ENCODE measurements at places on chromosomes 1 and 21.
A peak's percentile ranks its signal among the peaks of the same experiment; 100 is the strongest.

DNA sequence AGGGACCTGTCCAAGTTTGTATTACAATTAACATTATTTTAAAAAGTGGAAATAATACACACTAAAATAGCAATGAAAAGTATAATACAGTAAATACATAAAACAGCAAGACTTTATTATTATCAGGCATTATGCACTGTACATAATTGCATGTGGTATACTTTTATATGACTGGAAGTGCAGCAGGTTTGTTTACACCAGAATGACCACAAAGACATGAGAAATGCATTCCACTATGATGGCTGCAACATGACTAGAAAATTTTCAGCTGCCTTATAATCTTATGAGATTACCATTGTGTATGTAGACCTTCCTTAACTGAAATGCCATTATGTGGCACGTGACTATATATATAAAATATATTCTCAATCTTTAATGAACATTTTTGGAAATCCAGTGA is 1699.6 kb downstream of the KCNT2 start:
- DNase-seq = no peak

DNA sequence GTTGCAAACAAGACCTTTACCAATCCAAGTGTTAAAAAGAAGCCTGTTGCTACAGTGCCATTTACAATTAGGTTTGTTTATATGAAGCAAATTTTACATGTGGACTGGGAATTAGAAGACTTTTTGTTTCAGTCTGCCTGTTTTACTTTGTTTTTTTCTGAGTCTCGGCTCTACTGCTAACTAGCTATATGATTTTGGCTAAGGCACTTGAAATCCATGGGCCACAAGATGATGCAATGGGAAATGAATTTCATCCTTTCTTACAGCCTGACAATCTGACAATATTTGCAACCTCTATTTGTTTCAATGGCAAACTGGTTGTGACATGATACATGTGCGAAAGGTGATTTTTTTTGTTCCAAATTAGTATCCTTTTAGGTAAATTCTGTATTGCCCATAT is 3.7 kb upstream of the PEX11B start:
- no peak for DNase-seq

DNA sequence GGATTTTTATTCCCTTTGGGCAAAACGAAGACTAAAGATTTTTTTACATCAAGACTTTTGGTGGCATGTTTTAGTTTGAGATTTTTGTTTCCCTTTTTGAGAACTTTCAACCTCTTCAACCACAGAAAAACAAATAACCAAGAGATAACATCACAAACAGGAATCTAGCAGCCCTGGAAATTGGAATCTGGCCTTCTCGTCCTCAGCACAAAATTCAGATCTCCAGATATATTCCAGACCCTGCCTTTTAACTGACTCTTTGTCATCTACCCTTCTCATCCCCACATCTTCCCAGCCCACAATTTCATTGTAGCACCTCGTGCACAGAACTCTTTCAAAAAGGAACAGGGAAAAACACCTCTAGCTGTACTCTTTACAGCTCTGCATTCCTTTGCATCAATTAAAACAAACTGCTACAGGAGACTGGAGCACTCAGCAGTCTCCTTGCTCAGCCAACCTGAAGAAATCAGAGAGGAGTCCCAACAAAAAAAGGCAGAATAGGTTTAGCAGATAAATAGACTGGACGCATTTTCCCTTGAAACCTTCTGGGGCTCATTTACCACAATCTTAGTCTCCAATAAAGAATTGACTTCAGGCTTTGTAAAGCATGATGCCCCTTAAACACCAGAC is 251.0 kb downstream of the TTLL7 start:
- no peak for DNase-seq

DNA sequence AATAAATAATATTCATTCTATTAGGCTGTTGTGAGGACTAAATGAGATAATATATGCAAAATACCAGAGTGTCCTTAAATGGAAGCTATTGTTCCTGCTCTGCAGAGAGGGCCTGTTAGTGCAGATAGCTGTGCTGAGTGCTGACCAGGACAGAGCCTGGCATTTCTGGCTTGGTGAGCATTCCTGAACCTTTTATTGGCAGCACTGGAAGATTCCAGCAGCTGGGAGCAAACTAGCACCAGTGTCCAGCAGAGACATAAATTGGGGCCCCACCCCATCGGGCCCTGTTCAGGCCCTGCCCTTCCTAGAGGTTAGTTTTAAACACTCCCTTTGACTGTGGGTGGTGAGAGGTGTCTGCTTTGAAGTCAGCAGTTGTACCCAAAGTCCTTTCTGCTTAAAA is 85.9 kb upstream of the GADD45A start:
- DNase-seq = no peak

GRCh38 chr1:200767321-200767720 is 28.6 kb downstream of the CAMSAP2 start:
- no peak for DNase-seq

DNA sequence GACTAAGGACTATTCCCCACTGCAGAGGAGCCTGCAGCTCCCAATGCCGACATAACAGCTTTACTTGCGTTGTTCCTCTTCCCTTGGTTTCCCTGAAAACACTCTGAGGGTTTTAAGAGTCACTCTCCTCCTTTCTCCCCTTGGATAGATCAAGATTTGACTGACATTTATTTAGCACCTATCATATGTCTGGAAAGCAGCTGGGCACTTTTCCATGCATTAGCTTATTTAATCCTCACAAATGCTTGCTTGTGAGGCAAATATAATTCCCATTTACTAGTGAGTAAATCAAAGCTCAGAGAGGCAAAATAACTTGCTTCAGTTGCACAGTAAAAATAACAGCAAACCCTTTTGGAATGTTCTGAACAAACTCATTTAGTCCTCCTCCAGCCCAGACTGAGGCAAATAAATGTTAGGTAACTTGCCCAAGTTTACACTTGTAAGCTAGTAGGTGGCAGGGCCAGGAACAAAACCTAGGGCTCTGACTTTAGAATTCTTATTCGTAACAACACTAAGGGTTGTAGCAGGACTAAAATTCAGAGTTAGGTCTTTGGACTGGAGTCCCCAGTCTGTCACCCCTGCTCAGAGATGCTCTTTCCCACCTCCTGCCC is 81.4 kb downstream of the KCND3 start:
- no peak for DNase-seq

DNA sequence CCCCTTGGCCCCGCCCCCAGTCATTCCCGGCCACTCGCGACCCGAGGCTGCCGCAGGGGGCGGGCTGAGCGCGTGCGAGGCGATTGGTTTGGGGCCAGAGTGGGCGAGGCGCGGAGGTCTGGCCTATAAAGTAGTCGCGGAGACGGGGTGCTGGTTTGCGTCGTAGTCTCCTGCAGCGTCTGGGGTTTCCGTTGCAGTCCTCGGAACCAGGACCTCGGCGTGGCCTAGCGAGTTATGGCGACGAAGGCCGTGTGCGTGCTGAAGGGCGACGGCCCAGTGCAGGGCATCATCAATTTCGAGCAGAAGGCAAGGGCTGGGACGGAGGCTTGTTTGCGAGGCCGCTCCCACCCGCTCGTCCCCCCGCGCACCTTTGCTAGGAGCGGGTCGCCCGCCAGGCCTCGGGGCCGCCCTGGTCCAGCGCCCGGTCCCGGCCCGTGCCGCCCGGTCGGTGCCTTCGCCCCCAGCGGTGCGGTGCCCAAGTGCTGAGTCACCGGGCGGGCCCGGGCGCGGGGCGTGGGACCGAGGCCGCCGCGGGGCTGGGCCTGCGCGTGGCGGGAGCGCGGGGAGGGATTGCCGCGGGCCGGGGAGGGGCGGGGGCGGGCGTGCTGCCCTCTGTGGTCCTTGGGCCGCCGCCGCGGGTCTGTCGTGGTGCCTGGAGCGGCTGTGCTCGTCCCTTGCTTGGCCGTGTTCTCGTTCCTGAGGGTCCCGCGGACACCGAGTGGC is at the start of gene SOD1:
SOD1 (plus strand) TSS at position 158 of the 723 bp plus-strand sequence; CDS start at position 235, 77 bp downstream.
- peak; percentile 77 for DNase-seq

DNA sequence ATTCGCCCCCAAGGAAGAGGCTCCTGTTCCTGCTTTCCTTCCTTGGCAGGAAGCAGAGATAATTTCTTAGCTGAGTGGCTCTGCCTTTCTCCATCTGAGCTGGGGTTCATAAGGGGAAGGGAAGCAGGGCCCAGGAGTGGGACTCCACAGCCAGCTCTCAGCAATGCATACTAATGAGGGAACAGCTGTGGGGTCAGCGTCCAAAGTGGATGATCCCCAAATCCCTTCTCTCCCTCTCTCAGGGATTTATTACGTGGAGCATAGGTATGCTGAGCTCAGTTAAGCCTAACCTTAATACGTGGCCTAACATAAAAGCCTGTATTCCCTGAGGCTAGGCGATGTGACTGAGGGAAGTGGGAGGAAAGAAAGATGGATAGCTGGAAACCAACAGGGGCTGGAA is 87.3 kb upstream of the CTTNBP2NL start:
- no peak for DNase-seq

- peak; percentile 29 for DNase-seq
Measured at GRCh38 chr1:32241001-32241763, 5.8 kb upstream of the FAM167B start.

- DNase-seq = no peak
Measured at GRCh38 chr1:203590603-203591002, 36.0 kb upstream of the ATP2B4 start.

- no peak for DNase-seq
Measured at GRCh38 chr1:200207711-200208126, 180.2 kb downstream of the NR5A2 start.

DNA sequence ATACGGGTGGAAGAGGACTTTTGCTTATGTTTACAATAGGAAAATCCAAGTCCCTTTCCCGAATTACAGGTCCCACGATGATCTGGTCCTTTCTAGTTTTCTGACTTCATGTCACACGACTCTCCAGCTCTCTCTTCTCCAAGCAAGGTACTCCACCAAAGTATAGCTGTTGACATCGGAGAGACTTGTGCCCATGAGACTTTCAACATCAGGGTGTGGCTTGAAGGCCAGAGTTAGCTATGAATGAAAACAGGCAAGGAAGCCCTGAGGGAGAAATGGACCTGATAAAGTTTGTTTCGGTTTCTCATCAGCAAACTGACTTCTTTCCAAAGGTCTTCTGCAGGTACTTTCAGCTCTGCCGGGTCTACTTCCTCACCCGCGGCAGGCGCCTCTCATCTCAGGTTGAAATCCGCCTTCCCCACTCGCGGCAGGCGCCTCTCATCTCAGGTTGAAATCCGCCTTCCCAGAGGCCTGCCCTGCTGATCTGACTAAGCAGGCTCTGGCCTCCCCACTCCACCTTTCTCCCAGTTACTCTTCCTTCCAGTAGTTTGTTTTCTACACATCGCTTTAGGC is 2.1 kb upstream of the PER3 start:
- DNase-seq = no peak

GRCh38 chr1:178412400-178412770 is 84.4 kb downstream of the CLEC20A start:
- DNase-seq = no peak

- no peak for DNase-seq
Measured at GRCh38 chr1:172322219-172323061, 98.0 kb upstream of the C1orf105 start.

DNA sequence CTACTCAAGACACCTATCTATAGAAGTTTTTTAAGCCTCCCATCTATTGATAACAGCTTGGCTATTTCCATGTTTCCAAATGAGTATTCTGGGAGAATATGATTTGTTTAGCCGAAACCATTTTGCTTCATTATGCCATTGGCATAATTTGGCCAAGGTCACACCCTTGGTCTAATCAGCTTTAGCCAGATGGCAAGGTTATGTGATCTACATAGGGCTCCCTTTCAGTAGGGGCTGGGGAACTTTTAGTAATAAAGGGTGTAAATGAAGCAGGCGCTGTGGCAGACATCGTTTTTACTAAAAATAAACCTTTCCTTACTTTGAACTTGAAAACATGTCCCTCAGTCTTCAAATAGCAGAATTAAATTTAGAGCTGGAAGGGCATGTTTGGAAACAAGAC is 3.0 kb upstream of the PDC start:
- DNase-seq = no peak

DNA sequence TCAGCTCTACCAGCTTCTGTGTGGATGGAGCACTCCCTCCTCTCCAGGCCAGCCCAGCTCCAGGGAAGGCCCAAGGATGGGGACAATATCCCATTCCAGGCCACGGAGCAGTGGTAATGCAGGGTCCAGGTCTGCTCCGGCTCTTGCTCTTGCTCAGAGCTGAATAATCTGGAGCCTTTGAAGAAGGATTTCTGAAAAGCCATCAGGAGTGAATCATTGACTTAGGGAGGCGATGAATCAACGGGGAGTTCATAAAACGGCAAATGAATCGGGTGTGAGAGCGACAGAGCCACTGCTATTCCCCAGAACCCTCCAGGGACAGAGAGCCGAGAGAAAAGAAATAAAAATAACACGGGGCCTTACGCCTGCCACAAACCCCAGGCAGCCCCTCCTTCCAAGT is 7.7 kb downstream of the POU3F1 start:
- DNase-seq = no peak

GRCh38 chr1:198657550-198658064 is 18.8 kb downstream of the PTPRC start:
- no peak for DNase-seq

DNA sequence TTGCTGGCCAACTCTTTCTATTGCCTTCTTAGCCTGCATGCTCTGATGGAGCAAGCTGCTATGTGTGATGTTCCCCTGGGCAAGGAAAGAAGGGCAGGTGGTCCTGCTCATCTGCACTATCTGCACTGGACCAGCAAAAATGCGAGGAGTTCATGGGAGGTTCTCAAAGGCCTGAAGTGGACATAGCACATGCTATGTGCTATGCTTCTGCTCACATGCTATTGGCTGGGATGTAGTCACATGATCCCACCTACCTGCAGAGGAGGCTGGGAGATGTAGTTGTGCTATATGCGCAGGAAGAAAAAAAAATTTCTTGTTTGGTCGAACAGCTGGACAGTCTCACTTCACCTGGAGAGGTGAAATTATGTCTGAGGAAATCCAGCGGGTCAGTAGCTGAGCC is 587.7 kb downstream of the MATN1 start:
- DNase-seq = no peak

DNA sequence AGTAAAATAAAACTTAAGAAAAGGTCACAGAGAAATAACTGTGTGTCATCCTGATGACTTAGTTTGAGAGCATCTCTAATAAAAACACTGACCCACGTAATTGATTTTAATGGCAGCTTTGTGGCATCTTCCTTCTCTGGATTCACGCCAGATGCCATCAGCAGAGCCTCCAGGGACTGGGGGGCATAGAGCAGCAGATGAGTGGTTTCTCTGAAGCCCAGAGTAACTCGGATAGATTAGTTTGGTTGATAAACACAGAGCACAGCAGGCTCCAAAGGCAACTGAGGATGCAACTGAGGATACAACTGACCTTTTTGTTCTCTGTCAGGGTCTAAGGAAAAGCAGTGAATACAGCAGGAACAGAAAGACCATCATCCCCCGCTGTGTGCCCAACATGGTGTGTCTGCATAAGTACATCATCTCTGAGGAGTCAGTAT is 180.8 kb downstream of the RPS6KC1 start:
- peak; percentile 69 for DNase-seq

- no peak for DNase-seq
Measured at GRCh38 chr1:50974618-50974935, 4.5 kb downstream of the CDKN2C start.

DNA sequence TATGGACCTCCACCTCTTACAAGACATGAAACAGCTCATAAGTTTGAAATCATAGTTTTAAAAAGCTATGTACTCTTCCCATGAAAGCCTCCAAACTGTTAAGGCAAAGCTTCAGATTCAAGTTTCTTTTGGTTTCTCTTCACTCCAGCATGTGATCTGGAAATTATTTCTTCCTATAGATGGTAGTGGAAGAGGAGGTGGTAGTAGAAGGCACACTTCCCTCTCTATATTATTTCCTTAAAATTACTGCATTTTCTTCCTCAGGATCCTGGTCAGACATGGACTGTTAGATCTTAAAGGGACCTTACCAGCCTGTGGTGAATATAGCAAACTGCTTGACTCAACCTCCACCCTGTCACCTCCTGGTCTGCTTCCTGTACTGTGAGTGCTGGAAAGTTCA is 31.9 kb downstream of the NHLH2 start:
- no peak for DNase-seq

All from NCI-H1930 (cell line).